Activated CD8-positive, alpha-beta T cell treated with anti-CD3 and anti-CD28 coated beads, Interleukin-2, amount 10 ng/mL, durations not matched to agents 7 days and 5 days (primary cell): ENCODE measurements at places on chromosomes 6 and 20. TPM values are rescaled to one million over a fixed set of nuclear protein-coding genes. Genes with fewer than 3 reads are reported as not detected.

- no peak for DNase-seq
- no peaks in the 10 kb centered on the region for H3K27me3 ChIP-seq
- no peak overlapping the region for H3K4me3 ChIP-seq
Observed at GRCh38 chr6:149393002-149393679, 6.9 kb upstream of the SUMO4 start.

DNA sequence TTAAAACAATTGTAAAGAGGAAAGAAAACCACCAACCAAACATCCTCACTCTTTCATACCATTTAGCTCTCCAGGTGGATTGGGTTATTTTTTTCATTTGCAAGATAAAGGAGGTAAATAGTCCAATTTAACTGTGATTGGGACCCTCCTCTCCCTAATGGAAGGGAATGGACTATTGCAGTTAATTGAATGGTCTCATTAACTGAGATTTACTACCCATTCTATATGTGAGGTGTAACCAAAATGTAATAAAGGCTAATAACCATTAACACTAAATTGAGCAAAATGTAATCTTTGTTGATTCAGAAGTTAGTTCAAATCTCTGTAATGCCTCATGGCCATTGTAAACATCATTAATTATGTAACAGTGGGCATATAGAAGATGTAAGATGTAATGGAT is 105.0 kb downstream of the KLHL32 start:
- H3K27me3 ChIP-seq: no peaks in the 10 kb centered on the region
- no peak for DNase-seq
- H3K4me3 ChIP-seq: no peak overlapping the region
- no peaks in the 10 kb centered on the region for H3K36me3 ChIP-seq
- H3K4me1 ChIP-seq: no peaks in the 10 kb centered on the region

GRCh38 chr20:17637413-17637780 is 44.6 kb downstream of the RRBP1 start:
- no peaks in the 10 kb centered on the region for H3K27me3 ChIP-seq
- H3K4me1 ChIP-seq: peaks cover 5% of the 10 kb centered on the region
- no peak overlapping the region for H3K27ac ChIP-seq
- no peak overlapping the region for H3K4me3 ChIP-seq
- peaks cover 15% of the 10 kb centered on the region for H3K36me3 ChIP-seq
- no peak for DNase-seq

- no peak overlapping the region for H3K27ac ChIP-seq
- no peak for DNase-seq
- H3K27me3 ChIP-seq: peaks cover 15% of the 10 kb centered on the region
- no peaks in the 10 kb centered on the region for H3K36me3 ChIP-seq
- no peak overlapping the region for H3K4me3 ChIP-seq
Observed at GRCh38 chr20:10171864-10172751, 46.5 kb upstream of the SNAP25 start.

DNA sequence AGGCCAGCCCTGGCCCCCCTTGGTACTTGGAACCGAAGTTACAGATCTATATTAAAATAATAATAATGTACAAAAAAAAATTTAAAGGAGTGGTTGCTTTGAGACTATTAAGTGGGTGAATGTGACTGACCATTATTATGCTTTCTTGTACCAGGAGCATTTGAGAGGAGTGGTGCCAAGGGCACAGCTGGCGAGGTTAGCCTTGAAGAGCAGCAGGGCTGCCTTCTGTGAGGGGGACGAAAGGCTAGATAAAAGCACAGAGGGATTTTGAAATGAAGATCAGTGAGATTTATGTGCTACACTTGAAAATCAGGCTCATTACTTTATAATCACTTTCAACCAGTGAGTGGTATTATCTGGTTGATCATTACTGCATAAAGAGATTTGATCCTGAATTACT is 48.6 kb downstream of the FIG4 start:
- no peaks in the 10 kb centered on the region for H3K27me3 ChIP-seq
- H3K4me1 ChIP-seq: no peaks in the 10 kb centered on the region
- no peak overlapping the region for H3K27ac ChIP-seq
- H3K36me3 ChIP-seq: peaks cover 8% of the 10 kb centered on the region

The MTFR2 gene
- total RNA-seq: 27.9 TPM

The CENPW gene
- 74.5 TPM for total RNA-seq

The DOK5 gene
- total RNA-seq: not detected

The TMEM200A gene
- 2.7 TPM for total RNA-seq

The TREM2 gene
- total RNA-seq: not detected

The FAM8A1 gene
- total RNA-seq: 6.2 TPM
